ENCODE measurements at places on chromosomes 3 and 15.

- H3K4me1 ChIP-seq = peaks cover 5% of the 10 kb centered on the region
- no peak overlapping the region for H3K4me3 ChIP-seq
Observed at GRCh38 chr3:126551839-126552687, 6.7 kb downstream of the C3orf22 start.

- H3K36me3 ChIP-seq = no peaks in the 10 kb centered on the region
- H3K27me3 ChIP-seq = no peaks in the 10 kb centered on the region
- DNase-seq = no peak
- H3K27ac ChIP-seq = no peak overlapping the region
Observed at GRCh38 chr3:143339451-143339850, 219.9 kb downstream of the CHST2 start.

GRCh38 chr3:120678984-120679383 lies 3.1 kb downstream of the HGD start:
- H3K4me3 ChIP-seq = no peak overlapping the region
- H3K27me3 ChIP-seq = no peaks in the 10 kb centered on the region
- peaks cover 3% of the 10 kb centered on the region for H3K36me3 ChIP-seq
- no peak overlapping the region for H3K27ac ChIP-seq
- DNase-seq = no peak
- peaks cover 46% of the 10 kb centered on the region for H3K4me1 ChIP-seq

DNA sequence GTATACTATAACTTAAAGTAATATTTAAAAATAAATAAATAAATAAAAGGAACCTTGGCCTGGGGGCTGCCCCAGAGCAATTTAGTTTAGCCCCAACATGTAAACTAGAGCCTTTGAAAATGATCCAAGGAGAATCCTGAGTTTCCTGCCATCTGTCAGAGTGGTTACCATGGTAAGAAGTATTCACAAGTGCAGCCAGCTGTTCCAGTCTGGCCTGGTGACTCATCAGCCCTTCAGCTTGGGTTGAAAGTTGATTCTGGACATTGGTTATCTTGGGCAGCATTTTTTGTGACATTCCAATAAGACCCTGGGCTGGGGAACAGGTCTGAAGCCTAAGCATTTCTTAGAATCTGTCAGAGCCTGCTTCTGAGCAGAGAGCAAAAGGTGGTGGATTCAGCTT lies 72.7 kb upstream of the LRTM1 start:
- peaks cover 29% of the 10 kb centered on the region for H3K4me1 ChIP-seq
- no peaks in the 10 kb centered on the region for H3K27me3 ChIP-seq
- DNase-seq = no peak
- H3K4me3 ChIP-seq = no peak overlapping the region
- no peak overlapping the region for H3K27ac ChIP-seq

DNA sequence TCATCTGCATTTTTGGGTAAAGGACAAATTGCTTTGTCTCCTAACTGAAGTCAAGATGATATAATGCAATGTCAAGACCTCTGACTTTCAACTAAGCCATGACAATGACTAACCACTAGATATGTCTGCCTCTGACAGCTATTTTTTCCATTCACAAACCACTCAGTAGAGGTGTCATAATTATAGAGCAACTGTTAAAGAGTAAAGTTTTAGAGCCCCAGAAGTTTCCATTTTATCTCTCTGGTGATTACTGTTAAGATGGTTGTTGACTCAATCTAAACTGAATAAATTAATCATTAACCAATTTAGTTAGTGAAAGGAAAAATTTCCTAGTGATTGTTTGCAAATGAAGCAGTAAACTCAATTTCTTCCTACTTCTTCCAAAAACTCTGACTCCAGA lies 779.9 kb downstream of the GRM7 start:
- no peak for DNase-seq
- no peak overlapping the region for H3K27ac ChIP-seq
- H3K4me1 ChIP-seq = no peaks in the 10 kb centered on the region
- H3K4me3 ChIP-seq = no peak overlapping the region
- H3K27me3 ChIP-seq = no peaks in the 10 kb centered on the region

DNA sequence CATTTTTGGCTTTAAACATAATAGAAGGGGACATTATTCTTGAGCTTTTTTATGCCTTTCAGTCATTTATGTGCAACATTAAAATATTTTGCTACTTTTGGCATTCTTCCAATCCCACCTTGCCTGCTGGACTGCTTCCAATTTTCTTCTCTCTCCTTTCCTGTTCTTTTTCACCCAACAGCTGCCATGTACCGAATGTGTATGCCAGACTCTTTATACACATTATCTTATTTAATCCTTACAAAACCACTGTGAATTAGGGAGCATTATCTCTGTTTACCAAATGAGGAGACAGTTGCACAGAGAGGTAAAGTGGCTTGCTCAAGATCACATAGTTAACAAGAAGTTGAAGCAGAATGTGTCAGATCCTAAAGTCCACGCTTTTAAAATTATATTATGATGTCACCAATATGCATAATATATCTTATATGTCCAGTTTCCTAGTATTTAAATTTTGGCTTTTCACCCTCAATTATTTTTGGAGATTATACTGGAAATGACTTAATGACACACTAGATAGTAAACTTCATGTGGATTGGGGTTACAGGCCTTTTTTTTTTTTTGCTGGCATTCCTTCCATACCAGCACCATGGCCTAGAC lies 231.5 kb downstream of the THRB start:
- H3K36me3 ChIP-seq = no peaks in the 10 kb centered on the region
- H3K27me3 ChIP-seq = no peaks in the 10 kb centered on the region
- no peaks in the 10 kb centered on the region for H3K4me1 ChIP-seq
- H3K4me3 ChIP-seq = no peak overlapping the region

DNA sequence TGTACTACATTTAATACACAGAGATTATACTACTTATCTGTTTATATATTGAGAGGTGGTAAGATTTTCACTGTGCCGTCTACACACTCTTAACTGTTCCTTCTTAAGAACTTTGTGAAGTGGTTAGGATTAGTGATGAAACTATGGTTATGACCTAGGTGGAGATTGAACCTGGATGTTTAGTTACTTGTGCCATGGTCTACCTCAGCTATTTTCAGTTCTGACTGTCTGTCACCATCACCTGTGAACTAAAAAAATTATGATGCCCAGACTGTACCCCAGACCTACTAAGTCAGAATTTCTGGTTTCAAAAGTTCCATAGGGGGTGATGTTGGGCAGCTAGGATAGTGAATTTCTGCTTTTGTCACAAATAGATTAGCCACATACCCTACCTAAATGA lies 6.4 kb downstream of the RASA2 start:
- H3K4me3 ChIP-seq = no peak overlapping the region
- H3K27me3 ChIP-seq = no peaks in the 10 kb centered on the region
- DNase-seq = no peak

DNA sequence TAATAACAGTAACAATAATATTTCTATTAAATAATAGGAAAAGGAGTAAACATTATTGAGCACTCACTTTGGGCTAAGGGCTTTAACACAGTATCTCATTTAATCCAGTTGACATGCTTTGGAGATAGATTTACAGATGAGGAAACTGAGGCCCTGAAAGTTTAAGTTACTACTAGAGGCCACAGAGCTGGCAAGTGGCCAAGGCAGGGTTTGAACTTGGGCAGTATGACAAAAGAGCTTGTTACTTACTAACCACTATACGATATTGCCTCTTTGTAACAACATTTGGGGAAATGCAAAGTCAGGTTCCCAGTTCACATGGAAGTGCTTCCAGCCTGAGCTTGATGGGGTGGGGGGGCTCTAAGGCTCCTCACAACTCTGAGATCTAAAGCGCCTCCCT lies 149.1 kb upstream of the LMCD1 start:
- no peak overlapping the region for H3K4me3 ChIP-seq
- no peak overlapping the region for H3K27ac ChIP-seq
- no peak for DNase-seq
- H3K4me1 ChIP-seq = no peaks in the 10 kb centered on the region

DNA sequence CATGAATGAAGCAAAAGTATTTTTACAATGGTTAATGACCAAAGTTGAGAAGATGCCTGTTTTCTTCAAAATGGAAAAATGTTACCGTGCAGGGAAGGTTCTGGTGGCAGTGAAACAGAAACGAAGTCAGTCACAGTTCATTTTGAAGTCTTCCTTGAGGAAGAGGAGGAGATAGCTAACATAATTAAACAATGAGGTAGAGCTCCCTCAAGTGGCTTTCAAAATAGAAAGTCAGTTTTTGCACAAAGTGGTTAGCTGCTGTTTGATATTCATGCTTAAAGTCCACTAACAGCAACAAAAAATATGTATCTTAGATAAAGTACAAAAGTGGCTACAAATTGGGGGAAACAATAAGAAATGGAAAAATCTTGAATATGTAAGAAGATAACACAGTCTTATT lies 87.3 kb downstream of the TFG start:
- no peak overlapping the region for H3K27ac ChIP-seq
- no peaks in the 10 kb centered on the region for H3K4me1 ChIP-seq
- H3K27me3 ChIP-seq = no peaks in the 10 kb centered on the region

Data from neural crest cell (in vitro differentiated cells).